Nucleus accumbens (tissue), 56 donors: ENCODE measurements at places on chromosomes 2 and 18.

- no peak for DNase-seq
Observed at GRCh38 chr2:28716265-28716865, 35.3 kb upstream of the PPP1CB start.

GRCh38 chr2:121588357-121588756, 57.7 kb downstream of the RNU4ATAC start:
- DNase-seq: no peak

DNA sequence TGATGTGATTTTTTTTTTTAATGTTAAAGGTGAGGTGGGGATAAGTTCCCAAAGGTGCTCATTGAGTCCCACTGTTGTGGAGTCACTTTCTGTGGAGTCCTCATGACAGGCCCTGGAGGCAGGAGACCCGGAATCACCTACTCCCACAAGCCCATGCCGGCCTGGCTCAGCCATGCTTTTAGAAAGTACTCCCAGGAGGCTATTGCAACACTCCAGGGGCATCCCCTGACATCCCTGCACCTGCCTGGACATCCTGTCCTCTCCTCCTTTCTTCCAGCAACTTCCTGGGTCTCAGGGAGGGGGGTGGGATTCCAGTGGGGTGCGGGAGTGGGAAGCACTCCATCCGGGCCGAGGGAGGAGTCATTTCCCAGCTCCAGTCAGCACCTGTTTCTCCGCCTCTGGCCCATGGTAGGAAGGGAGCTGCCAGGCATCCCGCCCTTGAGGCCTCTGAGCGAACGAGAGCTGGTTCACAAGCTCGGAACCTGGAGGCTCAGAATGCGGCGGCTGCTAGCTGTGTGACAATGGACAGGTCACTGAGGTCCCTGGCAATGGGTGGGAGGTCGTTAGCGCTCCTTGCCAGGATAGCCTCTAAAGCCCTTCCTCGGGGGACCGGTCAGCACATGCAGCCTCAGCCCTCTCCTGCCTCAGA, 163.9 kb upstream of the ID2 start:
- DNase-seq: no peak

- DNase-seq: no peak
Observed at GRCh38 chr2:182110347-182110746, 124.7 kb downstream of the PPP1R1C start.

DNA sequence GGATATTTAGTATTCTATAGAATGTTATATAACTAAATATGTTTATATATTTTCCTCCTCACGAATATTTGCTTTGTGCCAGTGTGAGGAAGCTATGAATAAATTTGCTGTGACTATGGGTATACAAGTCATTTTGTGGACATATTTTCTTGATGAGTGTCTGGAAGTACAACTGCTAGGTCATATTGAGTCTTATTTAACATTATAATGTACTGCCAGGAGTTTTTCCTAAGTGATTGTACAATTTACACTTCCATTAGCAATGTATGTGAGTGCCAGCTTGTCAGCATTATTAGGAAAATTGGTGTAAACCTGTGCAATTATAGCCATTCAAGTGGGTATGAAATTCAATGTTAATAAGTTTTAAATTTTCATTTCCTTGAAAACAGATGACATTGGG, 1328.9 kb upstream of the TMEFF2 start:
- DNase-seq: no peak

GRCh38 chr18:37330173-37330572, 235.4 kb downstream of the CELF4 start:
- no peak for DNase-seq

DNA sequence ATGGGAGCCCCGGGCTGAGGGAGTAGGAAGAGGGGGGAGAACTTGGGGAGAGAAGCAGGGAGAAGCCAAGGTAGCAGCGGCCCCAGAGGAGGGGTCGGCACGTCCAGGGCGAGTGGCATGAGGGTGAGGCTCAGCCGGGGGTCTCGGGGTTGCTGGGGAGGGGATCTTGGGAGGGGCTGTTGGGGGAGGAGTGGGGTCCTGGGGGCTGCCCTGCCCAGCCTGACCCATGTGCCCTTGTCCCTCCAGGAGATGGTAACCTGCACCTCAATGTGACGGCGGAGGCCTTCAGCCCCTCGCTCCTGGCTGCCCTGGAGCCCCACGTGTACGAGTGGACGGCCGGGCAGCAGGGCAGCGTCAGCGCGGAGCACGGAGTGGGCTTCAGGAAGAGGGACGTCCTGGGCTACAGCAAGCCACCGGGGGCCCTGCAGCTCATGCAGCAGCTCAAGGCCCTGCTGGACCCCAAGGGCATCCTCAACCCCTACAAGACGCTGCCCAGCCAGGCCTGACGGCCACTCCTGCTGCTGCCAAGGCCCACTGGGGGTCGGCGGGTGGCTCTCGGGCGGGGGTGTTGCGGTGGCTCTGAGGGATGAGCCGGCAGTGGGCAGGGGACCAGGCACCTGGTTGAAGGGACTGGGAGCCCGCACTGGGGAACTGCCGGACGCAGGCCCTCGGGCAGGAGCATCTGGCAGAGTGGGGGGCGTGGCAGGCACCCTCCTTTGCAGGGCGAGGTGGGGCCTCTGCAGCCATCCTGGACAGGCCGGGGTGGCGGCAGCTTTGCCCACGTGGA, 9.0 kb upstream of the GAL3ST2 start:
- no peak for DNase-seq

GRCh38 chr2:129904532-129905446, 74.7 kb upstream of the RAB6C start:
- DNase-seq: no peak

DNA sequence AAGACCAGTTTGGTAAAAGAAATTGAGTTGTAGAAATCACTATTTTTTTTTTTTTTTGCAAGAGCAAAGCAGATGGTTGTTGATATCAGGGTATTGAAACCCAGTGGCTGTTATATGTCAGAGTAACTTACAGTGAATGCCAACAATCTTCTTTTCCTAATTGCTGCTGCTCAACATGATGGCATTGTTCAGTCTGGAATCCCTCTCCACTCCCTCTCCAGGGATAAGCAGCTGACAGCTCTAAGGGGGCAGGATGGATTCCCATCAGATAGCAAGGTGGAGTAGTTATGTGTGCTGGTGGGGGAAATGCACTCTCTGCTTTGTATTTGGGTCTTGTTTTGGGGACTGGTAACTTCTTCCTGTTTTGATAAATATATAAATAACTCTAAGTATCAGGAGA, 200.0 kb downstream of the PIK3C3 start:
- no peak for DNase-seq

DNA sequence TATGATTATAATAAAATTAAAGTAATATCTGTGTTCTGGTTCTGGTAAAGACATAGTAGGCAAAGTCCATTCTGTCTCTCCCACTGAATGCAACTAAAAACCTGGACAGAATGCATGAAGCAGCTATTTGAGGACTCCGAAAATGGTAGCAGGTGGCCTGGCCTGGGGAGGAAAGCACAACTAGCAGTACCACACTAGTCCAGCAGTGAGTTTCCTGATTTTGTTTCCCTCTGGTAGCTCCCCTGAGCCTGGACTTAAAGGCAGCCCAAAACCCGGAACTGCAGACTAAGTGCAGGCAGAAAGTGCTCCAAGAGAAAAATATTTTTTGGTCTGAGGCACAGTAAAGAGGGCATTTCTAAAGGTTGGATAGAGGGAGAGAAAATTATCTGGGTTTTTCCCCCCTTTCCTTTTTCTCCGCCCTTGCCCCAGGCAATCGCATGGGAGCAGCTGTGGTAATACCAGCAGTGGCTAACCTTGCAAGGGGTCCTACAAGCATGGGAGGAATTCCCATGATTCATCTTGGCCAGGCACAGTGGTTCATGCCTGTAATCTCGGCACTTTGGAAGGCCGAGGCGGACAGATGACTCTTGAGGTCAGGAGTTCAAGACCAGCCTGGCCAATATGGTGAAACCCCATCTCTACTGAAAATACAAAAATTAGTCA, 32.3 kb downstream of the ASXL2 start:
- no peak for DNase-seq
